ENCODE measurements at places on chromosomes 3 and 15.

GRCh38 chr3:40623567-40623966 is 98.8 kb downstream of the ZNF621 start:
- DNase-seq = no peak

DNA sequence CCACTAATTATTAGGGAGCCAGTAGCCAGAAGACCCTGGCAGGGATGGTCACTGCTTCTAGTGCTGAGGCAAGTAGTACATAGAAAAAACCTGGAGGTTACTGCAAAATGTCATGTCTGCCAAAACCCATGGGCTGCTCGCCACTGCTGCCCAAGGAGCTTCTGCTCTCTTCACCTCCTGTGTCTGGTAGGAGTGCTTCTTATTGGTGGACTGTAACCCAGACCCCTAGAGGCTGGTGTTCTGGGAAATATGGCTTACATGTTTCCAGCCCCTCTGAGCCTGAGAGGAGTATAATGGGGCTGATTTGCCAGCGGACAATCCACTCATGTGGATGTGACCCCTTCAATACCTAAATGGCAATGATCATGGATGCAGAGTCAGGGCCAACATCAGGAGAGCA is 286.4 kb downstream of the EPHB1 start:
- no peak for DNase-seq

DNA sequence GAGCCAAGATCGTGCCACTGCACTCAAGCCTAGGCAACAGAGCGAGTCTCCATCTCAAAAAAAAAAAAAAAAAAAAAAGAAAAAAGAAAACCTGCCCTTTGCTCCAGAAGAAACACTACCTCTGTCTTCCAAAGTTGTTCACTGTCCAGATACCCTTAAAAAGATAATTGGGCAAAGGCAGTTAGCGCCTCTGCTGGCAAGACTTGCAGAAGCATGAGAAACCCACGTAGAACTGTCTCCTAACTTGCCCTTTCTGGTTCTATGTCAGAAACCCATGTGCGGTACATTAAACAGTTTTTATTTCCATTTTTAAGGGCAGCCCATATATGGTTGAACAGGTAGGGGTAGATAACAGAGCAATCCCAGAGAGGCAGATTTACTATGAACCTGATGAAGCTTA is 1026.4 kb downstream of the ROBO2 start:
- no peak for DNase-seq

- DNase-seq = no peak
These were observed 290.1 kb downstream of the ZIC1 start for GRCh38 chr3:147699175-147699838.

- no peak for DNase-seq
These were observed 318.5 kb upstream of the TBL1XR1 start for GRCh38 chr3:177515786-177516157.

DNA sequence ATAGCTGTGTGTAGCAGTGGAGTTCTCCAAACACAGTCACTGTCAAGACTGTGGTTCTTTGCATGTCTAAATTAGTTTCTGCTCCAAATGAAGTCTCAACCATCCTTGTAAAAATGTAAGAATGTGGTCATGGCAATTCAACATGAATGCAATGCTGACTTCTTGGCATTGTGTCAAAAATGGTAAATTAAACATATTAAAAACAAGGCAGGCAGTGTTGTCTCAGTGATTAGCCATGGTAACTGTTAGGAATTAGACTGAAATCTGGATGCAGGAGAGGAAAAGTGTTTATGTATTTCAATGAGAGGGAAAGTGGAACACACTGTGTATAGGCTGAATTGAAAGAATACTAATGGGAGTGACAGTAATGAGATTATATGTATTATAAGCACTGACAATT is 597.2 kb downstream of the EDEM1 start:
- no peak for DNase-seq

DNA sequence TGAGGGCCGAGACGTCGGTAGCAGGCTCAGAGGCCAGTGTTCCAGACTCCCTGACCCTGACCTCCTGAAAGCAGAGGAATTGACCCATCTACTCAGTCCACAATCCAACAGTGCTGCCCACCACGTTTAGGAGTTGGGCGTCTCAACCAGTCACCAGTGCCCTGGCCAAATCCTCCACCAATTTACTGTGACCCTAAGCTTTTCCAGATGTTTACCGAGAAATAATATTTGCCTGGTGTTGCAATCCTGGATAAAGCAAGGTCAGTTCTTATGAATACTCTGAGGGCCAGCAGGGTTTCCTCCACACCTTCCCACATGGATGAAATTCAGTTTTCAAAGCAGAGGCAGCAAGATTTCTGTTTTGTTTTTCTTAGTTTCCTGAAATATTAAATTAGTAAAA is 7.5 kb upstream of the APOD start:
- no peak for DNase-seq
